ENCODE measurements at places on chromosomes 3 and 15.

GRCh38 chr3:24296441-24297205 lies 198.0 kb downstream of the THRB start:
- no peak for DNase-seq

DNA sequence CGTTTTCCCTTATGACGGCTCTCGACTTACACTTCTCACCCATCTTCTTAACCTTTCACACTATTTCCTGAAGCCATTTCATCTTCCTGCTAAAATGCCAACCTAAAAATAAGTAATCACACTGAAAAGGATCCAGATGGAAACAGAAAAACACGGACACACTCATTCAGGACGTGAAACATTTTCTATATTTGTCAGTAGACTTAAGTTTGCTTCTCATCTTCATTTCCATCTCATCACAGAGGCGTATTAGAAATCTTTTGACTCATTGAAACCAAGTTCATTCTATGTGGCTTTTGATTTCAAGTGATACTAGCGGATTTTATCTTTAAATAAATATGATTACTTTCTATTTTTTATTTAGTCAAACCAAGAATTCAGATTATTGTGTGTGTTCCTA lies 27.4 kb upstream of the DLG1 start:
- DNase-seq = no peak

GRCh38 chr3:28726840-28727239 lies 378.2 kb upstream of the AZI2 start:
- DNase-seq = no peak

DNA sequence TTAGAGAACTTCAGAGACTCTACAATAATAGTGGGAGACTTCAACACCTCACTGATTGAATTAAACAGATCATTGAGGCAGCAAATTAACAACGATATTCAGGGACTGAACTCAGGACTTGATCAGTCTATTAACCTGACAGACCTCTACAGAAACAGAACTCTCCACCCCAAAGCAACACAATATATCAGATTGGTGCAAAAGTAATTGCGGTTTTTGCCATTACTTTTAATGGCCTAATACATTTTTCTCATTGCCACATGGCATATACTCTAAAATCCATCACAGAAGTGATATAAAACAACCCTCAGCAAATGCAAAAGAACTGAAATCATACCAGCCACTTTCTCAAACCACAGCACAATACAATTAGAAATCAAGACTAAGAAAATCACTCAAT lies 298.1 kb upstream of the SGO1 start:
- DNase-seq = no peak

GRCh38 chr15:101092156-101092866 lies 159.5 kb downstream of the CHSY1 start:
- no peak for DNase-seq

GRCh38 chr3:157477441-157477840 lies 25.8 kb downstream of the VEPH1 start:
- DNase-seq = no peak

DNA sequence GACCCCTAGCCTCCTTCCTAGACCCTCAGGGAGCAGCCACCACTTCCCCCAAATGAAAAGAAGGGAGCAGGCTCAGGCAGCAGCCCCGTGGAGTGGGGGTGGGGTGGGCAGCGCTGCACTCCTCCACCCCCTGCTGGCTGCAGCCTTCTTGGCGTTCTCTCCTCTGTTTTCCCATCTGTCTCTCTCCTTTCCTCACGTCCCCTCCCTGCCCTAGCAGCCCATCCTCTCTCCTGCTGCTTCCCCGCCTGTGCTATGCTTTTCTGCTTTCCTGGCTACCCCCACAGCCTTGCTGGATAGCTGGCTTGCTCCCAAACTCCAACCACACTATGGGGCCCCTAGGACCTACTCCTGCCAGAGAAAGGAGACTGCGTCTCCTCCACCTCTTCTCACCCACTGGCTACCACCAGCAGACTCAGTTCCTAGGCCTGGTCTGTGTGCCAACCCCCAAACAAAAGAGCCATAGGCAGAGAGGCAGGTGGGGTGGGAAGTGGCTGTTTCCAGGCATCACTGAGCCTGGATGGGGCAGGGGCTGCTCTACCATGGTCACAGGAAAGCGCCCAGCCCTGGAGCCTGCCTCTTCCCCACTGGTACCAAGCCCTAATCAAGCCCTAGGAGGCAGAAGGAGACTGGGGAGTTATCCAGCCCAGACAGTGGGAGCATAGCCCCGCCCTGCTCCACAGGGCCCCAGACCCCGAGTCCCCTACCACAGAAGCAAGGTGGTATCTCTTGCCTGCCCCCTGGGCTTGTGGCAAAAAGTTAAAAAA lies 3.4 kb upstream of the DISP2 start:
- DNase-seq = no peak

GRCh38 chr15:65101411-65101890 lies 13.5 kb downstream of the UBAP1L start:
- peak; percentile 22 for DNase-seq

- no peak for DNase-seq
These were observed 79.4 kb upstream of the ATP11B start for GRCh38 chr3:182713743-182714517.

- no peak for DNase-seq
These were observed 365.0 kb downstream of the FOXP1 start for GRCh38 chr3:71218508-71218907.

GRCh38 chr15:48632651-48633050 lies 12.9 kb downstream of the FBN1 start:
- DNase-seq = no peak

- no peak for DNase-seq
These were observed 13.1 kb downstream of the ZBTB47 start for GRCh38 chr3:42666577-42666998.

- no peak for DNase-seq
These were observed 12.1 kb upstream of the UBE2Q2 start for GRCh38 chr15:75830910-75831805.

DNA sequence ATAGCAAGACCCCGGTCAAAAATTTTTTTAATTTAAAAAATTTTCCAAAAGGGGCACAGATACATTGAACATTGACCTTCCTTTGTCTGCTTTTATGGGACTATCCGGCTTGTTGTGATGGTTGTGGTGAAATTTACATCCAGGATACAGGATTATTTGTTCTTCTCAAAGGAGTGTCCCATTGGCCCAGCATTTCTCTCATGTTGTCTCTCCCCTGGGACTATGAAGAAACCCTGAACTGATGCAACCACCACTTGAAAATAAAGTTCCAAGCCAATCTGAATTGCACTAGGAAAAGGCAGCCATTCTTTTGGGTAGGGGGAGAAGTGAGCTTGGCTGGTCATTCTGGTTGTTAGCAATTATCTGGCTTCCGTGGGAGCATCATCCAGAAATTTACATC lies 58.4 kb downstream of the PPARG start:
- DNase-seq = no peak

- DNase-seq = no peak
These were observed 279.5 kb downstream of the NEK10 start for GRCh38 chr3:27089645-27090044.

- DNase-seq = no peak
These were observed 29.5 kb downstream of the LPP start for GRCh38 chr3:188183452-188183851.

GRCh38 chr3:153078826-153079225 lies 83.2 kb upstream of the RAP2B start:
- no peak for DNase-seq

- DNase-seq = peak; percentile 64
These were observed at the start of gene LYSMD2 for GRCh38 chr15:51737522-51738305. TSS of gene LYSMD2 (minus strand) at chr15:51737655. CDS start at chr15:51737622, 33 bp downstream.

DNA sequence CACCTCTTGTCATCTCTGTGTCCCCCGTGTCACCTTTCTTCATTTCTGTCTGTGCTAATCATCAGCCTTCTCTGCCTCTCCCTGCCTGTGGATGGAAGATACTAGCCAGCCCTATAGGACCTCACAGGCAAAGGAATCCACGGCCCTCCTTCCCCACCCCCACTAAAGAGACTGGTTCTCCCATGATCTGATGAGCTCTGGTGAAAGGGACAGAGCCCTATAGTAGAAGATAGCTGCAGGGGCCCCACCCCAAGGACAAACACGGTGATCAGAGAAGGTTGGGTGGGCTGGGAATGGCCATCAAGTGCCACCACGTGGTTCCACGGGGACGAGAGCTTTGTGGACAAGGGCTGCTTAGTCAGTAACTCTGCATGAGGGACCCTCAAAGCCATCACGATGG lies 27.8 kb upstream of the RASA2 start:
- DNase-seq = no peak

DNA sequence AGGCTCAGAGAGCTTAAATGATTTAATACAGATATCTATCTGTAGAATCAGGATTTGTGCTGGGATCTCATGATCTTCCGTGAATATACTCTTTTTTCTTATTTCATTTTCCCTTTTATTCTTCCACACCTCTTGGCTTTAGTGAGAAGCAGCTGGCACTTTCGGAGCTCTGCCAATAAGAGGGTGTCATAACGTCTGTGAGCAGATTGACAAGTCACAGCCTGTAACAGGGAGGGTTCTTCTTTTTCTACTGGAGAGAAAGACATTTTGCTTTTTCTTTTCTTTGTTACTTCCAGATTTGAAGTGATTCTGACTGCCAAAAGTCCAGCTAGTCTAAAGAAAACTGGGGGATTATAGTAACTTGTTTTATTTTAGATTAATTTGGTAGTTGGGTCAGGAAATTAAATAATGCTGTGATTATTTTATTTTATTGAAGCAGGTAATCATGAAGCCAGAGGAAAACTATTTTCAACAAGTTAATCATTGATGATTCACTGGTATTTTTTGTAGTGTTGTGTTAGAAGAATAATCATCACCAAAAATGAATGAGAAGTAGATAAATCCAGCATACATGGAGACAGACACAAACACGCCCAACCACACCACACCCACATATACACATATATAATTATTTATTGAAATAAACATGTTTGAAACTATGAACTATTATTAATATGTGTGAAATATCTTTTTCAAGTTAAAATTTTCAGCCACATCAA lies 69.8 kb downstream of the TNFAIP8L3 start:
- DNase-seq = no peak

DNA sequence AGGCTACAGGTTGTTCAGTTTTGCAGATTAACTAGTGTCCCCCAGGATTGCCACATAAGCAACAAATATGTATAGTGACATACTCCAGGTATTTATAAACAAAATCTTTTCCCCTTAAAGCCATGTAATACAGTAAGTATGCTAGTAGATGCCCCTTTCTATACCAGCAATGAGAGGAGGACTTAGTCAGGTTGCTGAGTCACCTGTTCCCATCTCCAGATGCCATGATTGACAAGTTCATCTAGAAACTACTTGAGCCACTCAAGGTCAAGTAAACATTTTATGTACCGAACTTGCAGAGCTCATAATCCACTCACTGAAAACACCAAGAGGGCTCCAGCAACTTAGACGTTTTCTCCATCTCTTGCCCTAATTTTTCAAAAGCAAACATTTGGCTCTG lies 18.2 kb downstream of the SLC9A9 start:
- DNase-seq = no peak

- DNase-seq = no peak
These were observed 243.9 kb downstream of the NTRK3 start for GRCh38 chr15:88012688-88013087.

DNA sequence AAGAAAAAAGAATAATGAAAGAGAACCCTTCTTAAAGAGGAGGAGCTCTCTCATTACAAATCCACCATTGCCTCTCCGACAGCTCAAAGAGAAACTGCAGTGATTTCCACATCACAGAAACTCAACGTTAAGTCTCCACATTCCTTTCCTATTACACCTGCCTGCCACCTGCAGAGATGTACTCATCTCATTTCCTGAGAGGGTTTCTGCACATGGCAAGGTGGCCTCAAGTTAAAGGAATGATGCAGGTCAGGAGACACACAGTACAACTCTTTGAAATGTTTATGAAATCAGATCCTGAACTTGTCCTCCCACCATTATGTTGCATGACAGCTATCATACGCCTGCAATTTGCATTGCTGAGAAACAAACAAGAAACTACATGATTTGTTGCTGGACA lies 458.4 kb upstream of the ADAMTS9 start:
- no peak for DNase-seq
